ENCODE measurements at places on chromosomes 16 and 17.

DNA sequence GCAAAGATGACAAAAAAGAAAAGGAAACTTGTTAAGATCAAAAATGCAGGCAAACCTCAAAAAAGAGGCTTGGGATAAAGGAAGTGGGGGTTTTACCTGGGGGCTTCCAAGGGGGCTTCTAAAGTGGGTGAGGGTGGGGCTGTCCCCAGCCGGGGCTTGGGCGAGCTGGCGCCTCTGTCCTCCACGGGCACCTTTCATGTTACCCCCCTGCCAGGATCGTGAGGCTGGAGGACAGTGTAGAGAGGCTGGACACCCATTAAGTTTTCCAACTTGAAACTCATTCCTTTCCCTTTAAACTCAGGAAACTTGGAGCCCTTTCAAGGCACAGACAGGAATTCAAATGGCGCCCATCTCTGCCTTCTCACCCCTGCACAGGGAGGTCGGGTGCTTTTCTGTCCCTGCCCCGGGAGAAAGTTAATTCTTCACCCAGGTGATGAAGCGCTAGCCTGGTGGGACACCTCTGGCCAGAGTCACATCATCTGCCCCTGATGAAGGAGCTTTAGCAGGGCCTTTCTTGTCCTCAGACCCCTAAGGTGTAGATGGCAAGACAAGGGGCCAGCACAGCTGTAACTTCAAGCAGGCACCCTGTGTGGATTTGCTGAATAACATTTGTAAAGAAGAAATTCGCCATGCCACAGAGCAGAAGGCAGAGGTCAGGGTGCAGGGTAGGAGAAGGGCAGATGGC lies 87.3 kb downstream of the C16orf78 start:
- DNase-seq, result no peak

GRCh38 chr16:21638573-21638975 lies 13.8 kb downstream of the IGSF6 start:
- DNase-seq, result no peak

GRCh38 chr17:1800712-1801111 lies 29.0 kb downstream of the SMYD4 start:
- DNase-seq, result no peak

GRCh38 chr17:34637041-34637547 lies 57.7 kb downstream of the TMEM132E start:
- no peak for DNase-seq

GRCh38 chr17:39225308-39225958 lies at the start of gene STAC2:
STAC2 (minus strand) TSS chr17:39225945; CDS start chr17:39225502, 443 bp downstream.
- no peak for DNase-seq

DNA sequence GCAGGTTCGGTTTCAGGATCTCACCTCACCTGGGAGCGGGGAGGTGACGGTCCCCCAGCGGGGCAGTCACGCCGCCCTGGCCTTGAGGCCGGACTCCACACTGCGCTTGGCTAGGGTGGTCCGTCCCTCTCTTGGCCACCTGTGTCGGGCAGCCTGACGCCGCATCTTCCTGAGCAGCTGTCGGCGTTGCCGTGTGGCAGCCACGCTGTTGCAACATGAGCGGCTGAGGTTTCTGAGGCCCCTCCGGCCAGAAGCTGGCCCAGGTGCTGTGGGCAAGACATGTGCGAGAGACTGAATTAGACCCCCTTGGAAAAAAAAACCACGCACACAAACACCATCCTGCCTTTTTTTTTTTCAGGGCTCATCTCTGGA lies 49.2 kb downstream of the IRF8 start:
- DNase-seq, result no peak

DNA sequence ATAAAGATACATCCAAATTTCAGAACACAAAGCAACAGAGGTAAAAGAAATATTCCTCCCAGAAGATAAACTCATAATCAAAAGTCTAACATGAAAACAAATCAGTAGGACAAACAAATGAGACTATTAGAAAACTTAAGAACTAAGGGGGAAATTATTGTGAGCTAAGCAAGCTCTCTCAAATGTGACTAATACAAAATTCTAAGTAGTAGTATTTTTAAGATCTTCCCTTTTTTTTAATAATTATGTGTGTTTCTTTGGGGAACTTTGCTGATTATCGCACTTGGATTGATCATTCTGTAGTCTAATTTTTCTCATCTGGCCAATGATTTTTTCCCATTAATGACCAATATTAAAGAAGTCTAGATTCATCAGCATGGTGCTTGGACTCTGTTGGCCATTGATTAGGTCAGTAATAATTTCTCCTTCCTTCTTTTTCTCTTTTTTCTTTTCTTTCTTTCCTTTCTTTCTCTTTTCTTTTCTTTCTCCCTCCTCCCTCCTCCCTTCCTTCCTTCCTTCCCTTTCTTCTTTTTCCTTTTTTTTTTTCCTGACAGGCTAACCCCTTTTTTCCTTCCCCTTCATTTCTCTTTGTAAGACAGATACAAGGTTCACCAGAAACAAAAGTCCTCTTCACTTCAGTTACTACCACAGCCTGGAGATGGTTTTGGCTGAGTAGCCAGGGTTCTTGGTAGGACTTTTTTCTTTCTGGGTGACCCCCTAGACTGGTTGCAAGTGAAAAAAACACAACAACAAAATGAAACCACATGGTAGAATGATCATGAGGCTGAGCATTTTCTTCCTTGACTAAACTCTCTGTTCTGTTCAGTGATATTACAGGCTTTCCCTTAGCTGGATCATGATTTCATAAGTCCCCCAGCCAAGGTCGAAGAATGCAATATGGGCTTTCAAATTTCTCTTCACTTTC lies 2.9 kb upstream of the ABCA6 start:
- DNase-seq, result no peak

GRCh38 chr16:75392906-75393305 lies 40.4 kb downstream of the CFDP1 start:
- no peak for DNase-seq

GRCh38 chr17:34623856-34624766 lies 44.7 kb downstream of the TMEM132E start:
- peak; percentile 46 for DNase-seq

DNA sequence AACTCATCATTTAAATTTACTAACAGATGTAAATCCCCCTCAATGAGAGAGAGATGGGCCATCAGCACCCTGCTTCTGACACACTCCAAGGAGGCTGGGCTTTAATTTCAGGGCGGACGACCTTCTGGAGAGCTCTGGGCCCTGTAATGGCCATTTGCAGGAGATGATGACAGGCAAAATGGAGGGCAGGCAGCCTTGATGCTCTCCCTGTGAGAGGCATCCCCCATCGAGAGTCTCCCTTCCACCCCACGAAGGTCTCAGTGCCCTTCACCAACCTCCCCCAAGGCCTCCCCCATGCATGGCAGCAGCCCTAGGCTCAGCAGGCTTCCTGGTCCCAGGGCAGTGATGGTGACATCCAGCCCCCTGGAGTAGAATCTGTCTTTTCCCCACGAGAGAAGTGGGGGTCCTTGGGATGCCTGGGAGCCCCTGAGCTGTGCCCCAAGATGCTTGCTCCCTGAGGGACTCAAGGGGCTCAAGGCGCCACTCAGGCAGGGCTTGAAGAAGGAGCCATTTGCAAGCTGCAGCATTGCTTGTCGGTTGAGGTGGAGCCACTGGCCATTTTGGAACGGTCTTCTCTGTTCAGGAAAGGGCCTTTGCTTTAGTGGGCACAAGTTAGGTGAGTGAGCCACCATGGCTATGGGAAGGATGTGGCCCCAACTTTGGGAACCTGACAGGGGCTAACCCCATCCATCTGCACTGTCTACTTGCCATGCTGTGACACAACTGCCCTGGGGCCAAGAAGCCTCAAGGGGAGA lies 82.6 kb downstream of the C16orf78 start:
- DNase-seq, result no peak

DNA sequence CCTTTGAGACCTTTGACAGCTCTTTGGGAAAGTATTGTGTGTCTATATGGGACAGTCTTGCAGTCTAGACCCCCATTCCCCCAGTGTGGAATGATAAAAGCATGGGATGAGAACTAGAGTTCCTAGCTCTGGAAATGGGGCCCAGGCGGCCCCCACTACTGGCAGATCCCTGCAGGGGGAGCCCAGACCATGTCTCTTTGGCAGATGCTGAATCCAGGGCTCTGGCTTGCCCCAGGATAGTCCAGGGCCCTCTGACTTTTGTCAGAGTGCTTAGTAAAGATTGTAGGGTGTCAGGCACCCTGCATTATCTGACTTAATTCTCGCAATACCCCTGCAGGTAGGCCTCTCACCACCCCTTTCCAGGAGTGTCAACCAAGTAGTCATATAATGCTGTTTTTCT lies 8.3 kb downstream of the ALKBH5 start:
- no peak for DNase-seq

DNA sequence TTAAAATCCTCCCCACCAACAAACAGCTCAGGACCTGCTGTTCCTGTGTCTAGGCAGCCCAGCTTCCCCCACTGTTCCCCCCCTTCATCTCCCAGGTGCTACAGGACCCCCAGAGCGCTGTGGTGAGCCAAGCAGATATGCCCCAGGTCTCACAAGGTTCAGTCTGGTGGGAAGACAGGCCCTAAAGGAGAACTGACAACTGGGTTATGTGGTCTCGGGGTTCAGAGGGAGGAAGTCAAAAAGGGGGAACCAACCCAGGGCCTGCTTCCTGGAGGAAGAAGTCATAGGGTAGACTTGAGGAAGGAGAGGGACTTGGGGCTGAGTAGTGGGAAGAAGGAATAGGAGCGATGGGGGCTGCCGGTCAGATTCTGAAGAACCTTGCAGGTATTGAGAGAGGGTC lies 2.6 kb downstream of the RIPOR1 start:
- DNase-seq, result no peak

DNA sequence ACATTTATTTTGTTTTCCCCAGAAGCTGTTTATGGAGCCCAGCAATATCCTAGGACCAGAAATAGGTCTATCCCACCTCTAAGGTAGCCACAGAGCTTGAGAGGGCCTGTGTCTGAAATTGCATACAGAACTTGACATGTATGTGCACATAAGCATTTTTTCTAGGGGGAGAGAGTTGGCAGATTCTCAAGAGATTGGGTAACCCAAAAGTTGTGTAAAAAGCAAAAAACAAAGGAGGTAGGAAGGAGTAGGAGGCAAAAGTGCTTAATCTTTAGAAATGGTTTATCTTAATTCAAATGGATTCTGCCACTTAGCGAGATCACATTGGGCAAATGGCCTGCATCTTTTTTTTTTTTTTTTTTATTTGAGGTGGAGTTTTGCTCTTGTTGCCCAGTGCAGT lies 3.5 kb downstream of the PLK1 start:
- DNase-seq, result no peak

GRCh38 chr17:5694551-5694950 lies 110.2 kb upstream of the NLRP1 start:
- no peak for DNase-seq

- DNase-seq, result no peak
These were observed 9.7 kb downstream of the RAD51C start for GRCh38 chr17:58702045-58702476.

DNA sequence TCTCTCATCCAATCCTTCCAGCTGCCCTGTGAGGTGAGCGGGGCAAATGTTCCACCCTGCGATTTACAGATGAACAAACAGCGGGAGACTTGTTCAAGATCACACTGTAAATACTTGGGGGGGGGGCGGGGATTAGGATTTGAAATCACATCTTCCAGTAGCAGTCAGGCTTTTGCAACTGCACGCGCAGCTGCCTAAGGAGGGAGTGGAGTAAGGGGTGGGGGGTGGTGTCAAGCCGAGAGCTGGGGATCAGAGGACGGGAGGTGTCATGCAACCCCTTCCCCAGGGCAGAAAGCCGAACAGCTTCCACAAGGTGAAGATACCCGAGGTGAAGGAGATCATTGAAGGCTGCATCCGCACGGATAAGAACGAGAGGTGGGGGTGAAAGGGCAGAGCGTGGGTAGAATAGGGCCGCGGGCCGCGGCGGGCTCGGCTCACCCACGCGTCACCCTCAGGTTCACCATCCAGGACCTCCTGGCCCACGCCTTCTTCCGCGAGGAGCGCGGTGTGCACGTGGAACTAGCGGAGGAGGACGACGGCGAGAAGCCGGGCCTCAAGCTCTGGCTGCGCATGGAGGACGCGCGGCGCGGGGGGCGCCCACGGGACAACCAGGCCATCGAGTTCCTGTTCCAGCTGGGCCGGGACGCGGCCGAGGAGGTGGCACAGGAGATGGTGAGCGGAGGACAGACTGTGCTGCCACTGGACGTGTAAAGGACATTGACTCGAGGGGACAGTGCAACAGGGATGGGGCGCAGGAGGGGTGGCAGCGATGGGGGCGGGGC lies 4.6 kb downstream of the WNK4 start:
- DNase-seq, result no peak

DNA sequence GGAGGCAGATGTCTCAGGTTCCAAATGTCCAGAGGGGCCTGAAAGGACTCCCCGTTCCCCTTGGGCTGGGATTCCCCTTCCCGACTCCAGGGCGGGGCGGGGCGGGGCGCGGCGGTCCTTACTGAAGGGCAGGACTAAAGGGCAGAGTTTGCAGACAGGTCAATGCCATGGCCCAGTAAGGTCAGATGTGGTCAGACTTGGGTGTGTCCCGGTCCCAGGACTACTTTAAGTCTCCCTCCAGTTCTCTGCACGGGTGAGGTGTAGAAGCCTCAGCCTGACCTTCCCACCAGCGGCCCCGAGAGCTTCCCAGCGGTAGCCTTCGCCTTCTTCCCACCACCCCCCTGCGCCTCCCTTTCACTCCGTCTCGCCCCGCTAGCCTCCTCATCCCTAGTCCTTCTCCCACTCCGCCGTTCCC lies 532 bp downstream of the KDM6B start:
- DNase-seq, result no peak
